Hematopoietic multipotent progenitor cell treated with erythropoietin and hydrocortisone succinate and interleukin-3 and kit ligand, for 17 days (in vitro differentiated cells): ENCODE measurements at places on chromosomes 5 and 9.
A peak's percentile ranks its signal among the peaks of the same experiment; 100 is the strongest.

GRCh38 chr5:137095597-137095996, 403.5 kb downstream of the SPOCK1 start:
- no peak for DNase-seq

- no peak for DNase-seq
These were observed 34.7 kb upstream of the PLIN2 start for GRCh38 chr9:19162026-19162366.

- peak; percentile 58 for DNase-seq
These were observed 13.6 kb downstream of the CPEB4 start for GRCh38 chr5:173901705-173902104.

- DNase-seq: peak; percentile 15
These were observed 66.7 kb downstream of the PCDH1 start for GRCh38 chr5:141811287-141812155.

- DNase-seq: no peak
These were observed 249.5 kb downstream of the MAN2A1 start for GRCh38 chr5:109939116-109939682.

- no peak for DNase-seq
These were observed 25.9 kb downstream of the PSMB7 start for GRCh38 chr9:124389146-124389939.

DNA sequence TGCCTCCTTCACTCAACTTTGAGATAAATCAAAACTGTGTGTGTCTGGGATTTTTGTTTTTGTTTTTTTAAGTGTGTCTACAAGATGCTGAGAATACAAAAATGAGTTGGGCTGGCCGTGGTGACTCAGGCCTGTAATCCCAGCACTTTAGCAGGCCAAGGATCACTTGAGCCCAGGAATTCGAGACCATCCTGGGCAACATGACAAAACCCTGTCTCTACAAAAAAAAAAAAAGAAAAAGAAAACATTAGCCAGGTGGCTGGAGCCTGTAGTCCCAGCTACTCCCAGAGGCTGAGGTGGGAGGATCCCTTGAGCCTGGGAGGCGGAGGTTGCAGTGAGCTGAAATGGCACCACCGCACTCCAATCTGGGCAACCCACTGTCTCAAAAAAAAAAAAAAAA, 21.0 kb downstream of the HNRNPK start:
- DNase-seq: no peak

DNA sequence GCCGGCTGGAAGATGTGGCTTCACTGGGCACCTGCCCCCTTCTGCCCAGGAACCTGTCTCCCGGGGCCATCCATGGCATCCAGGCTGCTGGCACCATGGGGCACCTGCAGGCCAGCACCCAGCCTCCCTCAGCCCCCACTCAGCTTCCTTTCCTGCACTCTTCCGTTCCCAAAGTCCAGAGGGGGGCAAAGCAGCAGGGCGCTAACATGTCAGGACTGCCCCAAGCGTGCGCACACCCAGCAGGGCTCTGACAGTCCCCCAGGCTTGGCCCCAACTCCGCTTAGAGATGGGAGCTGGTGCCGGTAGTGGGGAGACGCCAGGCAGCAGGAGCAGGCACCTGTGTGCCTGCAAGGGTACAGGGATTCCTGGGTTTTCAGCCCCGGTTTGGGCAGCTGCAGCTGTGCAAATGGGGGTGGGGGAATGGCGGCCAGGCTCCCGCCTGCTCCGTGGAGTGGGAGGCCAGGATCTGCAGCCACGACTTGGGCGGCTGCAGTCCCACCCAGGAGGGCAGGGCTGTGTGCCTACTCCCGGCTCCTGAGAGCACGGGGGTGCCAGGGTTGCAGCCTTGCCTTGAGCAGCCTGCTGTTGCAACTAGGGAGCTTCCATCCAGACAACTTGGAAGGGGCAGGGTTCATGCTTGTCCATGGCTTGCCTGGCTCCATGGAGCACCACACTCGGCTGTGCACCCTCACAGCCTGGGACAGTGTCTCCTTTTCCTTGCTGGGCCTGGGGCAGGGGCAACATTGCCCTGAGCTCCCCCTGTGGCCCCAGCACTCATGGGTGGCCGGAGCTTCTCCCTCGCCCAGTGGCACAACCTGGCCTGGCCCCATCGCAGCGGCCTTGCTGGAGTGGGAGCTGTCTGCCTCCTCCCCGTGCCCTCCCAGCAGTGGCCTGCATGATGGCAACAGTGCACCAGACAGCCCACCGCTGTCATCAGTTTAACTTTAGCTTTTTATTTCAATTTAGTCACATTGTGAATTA, 561.1 kb downstream of the MTRR start:
- no peak for DNase-seq

DNA sequence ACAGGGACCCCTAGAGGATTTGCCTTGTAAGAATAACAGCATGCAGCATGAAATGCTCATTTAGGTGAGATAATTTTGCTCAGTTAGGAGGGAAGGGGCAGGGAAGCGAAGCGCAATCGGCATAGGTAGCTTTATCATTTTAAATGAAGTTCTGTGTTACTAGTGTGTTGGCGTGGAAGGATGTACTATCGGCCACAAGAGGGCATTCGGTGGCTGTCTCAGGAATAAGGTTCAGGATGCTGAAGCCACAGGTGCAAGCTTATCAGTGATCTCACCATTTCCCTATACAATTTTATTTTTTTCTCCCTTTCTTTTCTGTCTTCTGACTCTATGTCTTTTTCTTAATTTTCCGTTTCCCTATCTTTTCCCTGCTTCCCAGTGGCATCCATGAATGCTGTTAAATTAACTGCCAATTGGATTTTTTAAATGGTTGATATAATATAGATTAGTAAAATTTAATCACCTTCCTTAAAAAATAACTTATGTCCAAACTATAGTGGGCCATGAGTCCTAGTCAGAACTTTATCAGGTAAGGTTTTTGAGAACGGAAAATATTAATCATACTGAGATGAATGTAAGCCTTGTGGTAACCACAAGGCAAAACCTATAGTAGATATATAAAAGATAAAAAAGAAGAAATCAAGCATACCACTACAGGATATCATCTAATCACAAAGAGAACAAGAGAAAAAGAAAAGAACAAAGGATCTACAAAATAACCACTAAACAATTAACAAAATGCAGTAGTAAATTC, 1.2 kb upstream of the INSL6 start:
- DNase-seq: no peak

DNA sequence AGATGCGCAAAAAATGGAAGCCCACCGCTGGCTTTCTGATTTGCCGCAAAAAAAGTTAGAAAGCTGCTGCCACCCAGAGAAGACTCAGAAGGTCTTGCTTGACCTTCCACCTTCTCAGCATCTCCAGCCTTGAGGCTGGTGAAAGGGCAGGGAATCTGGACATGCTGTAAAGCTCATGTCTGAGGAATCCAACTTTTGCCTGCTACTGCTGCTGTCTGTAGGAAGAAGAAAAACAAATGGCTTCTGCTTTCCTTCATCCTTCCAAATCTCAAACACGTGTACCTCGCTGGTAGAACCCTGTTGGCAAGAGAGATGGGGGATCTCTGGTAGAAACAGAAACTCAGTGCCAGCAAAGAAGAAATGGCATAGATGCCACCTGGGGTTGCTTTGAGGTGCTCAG, 10.2 kb downstream of the TJP2 start:
- DNase-seq: no peak

DNA sequence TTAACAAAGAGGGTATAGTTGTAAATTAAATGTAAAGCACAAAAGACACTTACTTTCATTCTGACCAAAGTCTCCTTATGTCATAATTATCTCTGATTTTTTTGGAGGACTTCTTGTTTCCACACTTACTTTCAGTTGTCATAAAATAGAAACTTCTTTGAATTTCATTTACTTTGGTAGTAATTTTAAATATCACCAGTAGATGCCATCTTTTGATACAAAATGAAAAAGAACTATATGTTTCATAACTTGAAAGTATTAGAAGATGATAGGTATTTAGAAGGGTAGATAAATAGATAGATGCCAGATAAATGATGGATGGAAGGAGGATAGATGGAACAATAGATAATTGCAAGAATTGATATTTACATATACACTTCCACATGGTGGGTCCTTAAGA, 1865.3 kb upstream of the CDH9 start:
- DNase-seq: no peak

- DNase-seq: no peak
These were observed 16.2 kb upstream of the IL3 start for GRCh38 chr5:132044207-132044606.

- no peak for DNase-seq
These were observed 42.6 kb downstream of the ANXA1 start for GRCh38 chr9:73194284-73194683.

- DNase-seq: peak; percentile 82
These were observed 85.8 kb downstream of the MRPS27 start for GRCh38 chr5:72234265-72234700.

DNA sequence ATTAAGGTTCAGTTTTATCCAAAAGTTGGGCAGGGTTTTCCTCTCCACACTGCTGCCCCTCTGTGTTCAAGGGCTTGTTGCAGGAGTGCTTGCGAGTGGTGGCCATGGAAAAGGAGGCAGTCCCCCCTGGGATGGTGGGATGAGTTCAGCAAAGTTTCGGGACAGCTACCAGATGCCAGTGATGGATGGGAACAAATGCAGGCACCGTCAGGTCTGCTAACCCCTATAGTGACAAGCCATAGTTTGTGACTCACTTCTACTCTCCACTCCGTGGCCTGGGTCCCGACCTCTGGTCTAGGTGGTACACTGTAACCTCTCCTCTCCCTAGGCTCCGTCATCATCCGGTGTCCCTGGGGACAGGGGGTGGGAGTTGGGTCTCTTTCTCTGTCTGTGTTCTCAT, 3.8 kb upstream of the RNF14 start:
- DNase-seq: no peak

DNA sequence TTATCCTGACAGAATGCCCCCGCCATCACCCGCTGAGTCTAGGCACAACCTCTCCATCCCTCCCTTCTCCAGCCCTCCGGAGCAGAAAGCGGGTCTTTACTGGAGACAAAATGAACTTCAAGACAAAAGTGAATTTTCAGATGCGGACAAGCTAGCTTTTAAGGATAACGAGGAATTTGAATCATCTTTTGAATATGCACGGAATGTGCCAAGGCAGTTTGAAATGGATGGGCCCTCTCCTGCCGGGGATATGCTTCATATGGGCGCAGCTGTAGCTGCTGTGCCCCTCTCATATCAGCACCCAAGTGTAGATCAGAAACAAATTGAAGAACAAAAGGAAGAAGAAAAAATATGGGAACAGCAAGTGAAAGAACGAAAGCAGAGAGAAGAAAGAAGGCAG, 37.5 kb downstream of the CPLANE1 start:
- DNase-seq: no peak

- peak; percentile 75 for DNase-seq
These were observed 21.0 kb downstream of the STOM start for GRCh38 chr9:121349009-121349408.

GRCh38 chr9:113915817-113916434, 39.8 kb downstream of the ZNF618 start:
- no peak for DNase-seq

GRCh38 chr5:151077967-151078366, 2.9 kb downstream of the TNIP1 start:
- no peak for DNase-seq

- DNase-seq: no peak
These were observed 36.0 kb downstream of the FTMT start for GRCh38 chr5:121887727-121888126.

DNA sequence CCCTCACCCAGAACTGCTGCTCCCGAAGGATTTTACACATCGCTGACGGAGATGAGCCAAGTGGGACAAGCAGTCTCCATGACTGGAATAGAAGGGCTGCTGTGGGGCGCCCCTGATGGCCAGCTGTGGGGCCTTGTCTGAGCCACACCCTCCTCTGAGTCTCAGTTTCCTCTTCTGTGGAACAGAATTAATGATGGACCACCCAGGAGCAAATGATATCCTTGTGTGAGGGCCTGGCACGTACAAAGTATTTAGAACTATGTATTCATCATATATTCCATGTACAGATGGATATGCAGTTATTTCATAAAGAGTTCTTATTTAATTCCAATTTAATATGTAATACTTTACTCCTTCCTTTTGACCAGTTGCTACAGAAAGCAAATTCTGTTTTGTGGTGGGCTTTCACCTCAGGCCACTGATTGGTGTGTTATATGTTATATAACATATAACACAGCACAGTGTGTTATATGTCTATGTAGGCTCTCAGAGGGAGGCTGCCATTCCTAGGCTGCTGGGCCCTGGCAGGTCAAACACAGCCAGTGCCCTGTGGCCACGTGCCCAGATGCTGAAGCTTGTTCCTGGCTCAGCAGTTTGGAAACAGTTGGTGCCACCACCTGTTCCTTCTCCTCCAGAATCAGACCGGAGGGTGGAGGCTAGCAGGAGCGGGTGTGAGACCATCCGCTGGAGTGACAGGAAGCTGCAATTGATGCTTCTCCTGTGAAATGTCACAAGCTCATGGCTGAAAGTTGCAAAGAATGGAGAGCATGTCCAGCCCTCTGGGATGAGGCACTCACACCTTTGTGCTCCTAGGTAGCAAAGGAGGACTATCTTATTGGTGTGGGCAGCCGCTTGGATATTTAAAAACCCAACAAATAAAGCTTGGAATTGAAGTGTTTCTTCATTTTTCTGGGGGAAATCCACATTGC, 4.4 kb upstream of the FGD3 start:
- no peak for DNase-seq

DNA sequence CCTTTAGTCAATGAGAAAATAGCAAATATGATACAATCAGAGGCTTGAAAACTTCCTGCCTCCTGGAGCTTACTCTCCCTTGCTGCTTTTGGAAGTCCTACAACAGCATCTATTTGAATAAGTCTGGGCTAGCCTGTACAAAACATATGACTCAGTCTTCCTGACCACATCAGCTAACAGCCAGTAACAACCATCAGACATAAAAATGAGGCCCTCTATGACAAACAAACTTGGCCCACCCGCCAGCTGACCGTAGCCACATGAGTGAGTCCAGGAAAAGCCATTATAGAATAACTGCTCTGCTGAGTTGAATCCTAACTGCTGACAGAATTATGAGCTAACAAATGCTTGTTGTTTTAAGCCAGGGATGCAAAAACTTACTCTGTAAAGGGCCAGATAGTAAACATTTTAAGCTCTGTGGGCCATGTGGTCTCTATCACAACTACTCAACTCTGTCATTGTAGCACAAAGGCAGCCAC, 347.6 kb downstream of the PTPRD start:
- no peak for DNase-seq

DNA sequence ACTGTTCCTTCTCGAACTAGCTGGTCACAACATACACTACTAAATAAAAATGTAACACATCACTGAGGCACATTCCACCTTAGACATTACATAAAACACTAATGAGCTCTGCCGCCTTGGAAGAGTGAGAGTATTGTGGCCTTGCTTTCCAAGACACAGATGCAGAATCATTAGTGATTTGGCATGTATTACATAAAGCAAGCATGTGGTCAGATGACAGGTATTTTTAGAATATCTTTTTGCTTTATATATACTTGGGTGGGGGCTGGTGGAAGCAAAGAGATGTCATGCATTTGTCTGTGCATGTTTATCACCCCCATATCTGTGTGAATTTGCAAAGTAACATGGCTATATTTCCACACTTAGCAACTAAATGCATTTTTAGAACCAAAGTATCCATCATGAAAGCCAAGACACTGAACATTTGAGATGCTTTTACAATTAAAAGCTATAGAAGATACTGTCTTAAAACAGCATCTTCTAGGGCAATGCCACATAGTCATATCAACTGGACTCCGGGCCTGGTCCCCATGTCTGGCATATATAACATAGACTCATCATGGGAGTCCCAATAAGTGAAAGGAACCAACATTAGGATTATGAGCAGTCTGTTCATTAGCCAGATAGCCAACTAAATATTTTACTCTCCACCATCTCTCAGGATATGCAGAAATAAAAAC, 213.5 kb downstream of the MEF2C start:
- no peak for DNase-seq
